Fibroblast of skin of left quadriceps (primary cell): ENCODE measurements at places on chromosomes 3 and 15.

DNA sequence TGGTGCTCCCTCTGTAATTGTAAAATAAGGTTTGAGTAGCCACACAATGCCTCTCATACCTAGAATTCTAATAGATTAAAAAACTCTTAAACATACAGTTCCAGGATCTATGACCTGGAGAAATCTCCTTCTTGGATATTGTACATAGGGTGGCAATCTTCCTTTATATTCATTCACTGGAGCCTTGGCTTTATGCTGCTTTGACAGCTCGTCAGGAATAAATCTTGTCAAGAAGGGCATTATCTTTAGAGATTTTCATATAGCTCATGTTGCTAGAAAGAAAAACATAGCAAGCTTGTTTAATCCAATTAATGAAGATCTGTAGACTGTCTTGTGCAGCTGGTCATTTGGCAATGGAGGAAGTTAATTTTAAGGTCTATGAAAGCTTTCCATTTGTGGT is 131.1 kb downstream of the PYDC2 start:
- DNase-seq: no peak

DNA sequence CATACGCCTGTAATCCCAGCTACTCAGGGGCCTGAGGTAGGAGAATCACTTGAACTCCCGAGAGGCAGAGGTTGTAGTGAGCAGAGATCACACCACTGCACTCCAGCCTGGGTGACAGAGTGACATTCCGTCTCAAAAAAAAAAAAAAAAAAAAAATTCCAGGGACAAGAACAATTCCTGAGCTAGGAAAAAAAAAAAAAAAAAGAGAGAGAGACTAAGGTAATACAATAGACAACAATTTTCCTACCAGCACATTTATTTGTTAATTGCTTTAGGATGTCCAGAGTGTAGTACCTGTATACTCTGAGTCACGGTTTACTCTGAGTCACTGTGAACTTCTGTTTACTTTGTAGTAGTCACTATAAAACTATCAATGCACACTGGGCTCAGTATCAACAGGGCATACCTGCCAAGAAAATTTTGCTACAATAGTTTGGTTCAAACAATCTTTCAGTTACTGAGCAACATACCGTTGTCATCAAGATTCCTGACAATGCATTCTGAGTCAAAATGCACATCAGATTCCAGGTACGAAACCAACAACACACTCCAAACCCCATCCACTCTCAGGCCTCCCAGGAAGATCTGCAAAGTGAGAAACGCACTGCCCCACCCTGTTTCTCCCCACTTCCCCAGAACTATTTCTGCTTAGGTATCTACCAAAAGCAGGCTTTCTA is 28.3 kb downstream of the IGF2BP2 start:
- DNase-seq: no peak

- DNase-seq: no peak
These were observed 44.6 kb downstream of the CMTM6 start for GRCh38 chr3:32457971-32458471.

GRCh38 chr3:149623824-149624223 is 34.0 kb downstream of the WWTR1 start:
- DNase-seq: no peak
